SIG-M5 (cell line): ENCODE measurements at places on chromosomes 2 and 18.

- no peak for DNase-seq
Measured at GRCh38 chr2:210756855-210757254, 200.5 kb downstream of the CPS1 start.

DNA sequence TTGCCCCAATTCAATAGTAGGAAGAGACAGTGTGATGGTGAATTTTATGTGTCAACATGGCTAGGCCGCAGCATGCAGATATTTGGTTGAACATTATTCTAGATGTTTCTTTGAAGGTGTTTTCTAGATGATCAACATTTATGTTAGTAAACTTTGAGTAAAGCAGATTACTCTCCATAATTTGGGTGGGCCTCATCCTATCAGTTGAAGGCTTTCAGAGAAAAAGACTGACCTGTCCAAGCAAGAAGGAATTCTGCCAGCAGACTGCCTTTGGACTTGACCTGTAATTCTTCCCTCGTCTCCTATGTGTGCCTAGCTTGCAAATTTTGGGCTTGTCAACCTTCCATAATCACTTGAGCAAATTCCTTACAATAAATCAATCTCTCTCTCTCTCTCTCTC lies 8.3 kb upstream of the GRP start:
- DNase-seq: no peak

GRCh38 chr2:142179686-142180085 lies 48.9 kb upstream of the LRP1B start:
- no peak for DNase-seq

DNA sequence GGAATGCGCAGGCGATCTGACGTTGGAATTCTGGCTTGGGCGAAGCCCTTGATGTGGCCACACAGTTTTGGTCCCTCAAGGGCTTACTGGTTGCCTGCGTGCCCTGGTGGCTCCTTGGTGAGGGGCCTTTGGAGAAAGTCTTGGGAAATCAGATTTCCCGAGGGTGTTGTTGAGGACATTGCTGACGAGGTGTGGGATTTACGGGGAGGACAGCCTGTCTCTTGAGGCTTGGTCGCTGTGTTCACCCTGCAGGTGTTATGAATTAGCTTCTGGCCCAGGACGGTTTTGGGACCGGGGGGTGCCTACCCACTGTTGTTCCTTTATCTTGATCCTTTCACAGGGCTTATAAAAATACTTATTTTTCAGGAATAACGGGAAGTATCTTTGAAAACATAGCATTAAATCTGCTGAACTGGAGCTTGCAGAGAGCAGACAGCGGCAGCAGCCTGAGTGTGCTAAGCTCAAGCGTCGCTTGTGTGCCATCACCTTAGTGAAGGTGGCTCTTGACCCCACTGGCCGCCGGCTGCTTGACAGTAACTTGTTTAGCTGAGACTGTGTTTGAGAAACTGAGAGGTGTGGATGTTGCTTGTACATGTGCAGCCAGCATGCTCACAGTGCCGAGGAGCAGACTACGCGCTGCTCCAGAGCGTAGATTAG lies 4.2 kb downstream of the CTDP1 start:
- no peak for DNase-seq

GRCh38 chr18:45103319-45104048 lies 422.8 kb downstream of the SETBP1 start:
- no peak for DNase-seq

GRCh38 chr2:233938676-233939370 lies 21.6 kb downstream of the TRPM8 start:
- DNase-seq: no peak

DNA sequence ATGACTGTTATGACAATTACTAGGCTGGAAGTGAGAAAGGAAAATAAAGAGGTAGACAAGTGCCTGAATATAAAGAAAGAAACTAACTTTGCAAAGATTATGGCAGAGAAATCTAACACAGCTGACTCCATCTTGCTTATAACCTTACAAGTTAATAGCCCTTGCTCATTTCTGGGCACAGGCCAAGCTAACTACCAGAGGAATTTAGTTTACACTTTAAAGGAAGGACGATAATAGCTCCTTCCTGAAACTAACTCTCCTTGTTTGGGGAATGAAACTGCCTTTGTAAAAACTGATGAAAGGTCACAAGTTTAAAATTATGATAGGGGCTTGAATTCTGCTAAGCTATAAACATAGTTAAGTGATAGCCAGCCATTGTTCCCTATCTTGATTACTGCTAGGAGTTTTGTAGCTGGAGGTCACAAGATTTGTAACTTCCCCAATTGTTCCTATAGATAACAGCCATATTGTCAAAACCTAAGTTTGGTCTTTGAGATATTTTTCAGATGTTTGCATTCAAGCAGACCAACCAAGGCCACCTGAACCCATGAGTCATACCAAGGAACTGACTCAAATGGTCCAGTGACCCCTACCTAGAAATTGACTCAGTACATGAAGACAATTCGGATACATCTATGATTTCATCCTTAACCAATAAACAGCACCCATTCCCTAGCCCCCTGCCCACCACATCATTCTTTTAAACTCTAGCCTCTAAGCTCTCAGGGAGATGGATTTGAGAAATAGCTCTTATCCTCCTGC lies 209.2 kb upstream of the LRATD1 start:
- no peak for DNase-seq

DNA sequence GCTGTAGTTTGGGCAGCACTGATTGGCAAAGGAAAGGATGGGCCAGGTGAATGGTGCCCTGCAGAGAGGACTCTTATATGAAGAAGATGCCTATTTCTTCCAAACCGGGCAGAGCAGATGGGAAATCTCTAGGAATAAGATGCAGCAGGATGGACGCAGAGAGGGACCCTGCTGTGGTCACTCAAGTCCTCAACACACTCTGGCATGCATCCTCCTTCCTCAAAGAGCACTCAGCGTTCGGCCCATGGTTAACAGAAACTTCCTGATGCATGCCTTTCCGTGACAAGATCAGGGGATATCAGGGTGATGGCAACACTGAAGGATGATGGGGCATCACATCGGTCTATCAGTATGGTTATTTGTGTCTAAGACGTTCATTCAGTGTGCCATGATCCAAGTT lies 232.7 kb downstream of the TTC32 start:
- no peak for DNase-seq

GRCh38 chr2:75513616-75514170 lies 47.0 kb downstream of the EVA1A start:
- DNase-seq: no peak

- DNase-seq: peak; percentile 67
Measured at GRCh38 chr18:54261894-54262293, 7.4 kb upstream of the POLI start.

DNA sequence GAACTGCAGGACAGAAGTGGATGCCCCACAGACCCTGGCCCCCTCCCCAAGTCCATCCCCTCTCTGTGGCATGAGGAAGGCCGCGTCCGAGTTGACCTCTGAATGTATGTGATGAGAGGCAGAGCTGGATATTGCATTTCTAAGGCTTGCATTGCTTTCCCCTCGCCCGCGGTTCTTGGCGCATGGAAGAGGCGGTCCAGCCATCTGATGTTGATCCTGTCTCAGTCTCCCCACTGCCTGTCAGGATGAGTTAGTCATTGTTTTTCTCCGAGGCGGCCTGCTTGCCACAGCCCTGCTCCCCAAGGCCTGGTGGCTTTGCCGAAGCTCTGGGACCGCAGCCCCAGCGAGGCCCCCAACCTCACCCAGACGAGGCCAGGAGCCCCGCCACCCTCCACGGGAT lies 88.6 kb downstream of the SMAD7 start:
- no peak for DNase-seq

- no peak for DNase-seq
Measured at GRCh38 chr2:240836781-240837467, 16.9 kb upstream of the KIF1A start.

DNA sequence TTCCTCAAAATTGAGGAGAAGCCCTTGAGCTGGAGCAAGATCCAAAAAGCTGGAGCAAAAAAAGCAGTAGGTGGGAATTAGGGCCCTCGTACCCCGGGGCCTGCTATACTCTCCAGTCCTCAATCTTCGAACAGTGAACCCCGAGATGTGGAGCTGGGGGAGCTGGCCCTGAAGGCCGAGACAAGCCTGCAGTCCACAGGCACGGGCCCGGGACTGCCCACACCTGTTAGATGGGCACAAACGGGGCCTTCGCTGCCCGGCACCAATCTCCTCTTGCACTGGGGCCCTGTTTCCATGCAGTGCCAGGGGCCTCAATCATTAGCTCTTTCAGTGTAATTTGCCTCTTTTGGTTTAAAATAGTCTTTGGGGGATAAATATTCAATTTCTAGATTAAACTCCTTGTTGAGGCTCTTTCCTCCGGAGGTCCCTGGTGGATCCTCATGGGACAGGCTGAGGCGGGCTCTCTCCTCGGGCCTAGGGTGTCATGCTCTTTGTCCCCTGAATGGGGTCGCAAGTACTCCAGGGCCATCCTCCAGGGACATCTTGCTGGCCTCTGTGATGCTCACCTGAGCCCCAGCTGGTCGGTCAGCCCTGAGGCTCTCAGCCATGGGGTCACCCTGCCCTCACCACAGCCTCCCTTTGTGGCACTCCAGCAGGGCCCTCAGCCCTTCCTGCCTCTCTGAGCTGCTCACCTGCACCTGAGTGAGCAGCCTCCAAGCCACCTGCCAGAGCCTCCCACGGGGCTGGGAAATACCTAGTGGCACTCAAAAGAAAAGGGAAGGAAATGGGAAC lies 223.6 kb downstream of the ALPK2 start:
- DNase-seq: no peak

DNA sequence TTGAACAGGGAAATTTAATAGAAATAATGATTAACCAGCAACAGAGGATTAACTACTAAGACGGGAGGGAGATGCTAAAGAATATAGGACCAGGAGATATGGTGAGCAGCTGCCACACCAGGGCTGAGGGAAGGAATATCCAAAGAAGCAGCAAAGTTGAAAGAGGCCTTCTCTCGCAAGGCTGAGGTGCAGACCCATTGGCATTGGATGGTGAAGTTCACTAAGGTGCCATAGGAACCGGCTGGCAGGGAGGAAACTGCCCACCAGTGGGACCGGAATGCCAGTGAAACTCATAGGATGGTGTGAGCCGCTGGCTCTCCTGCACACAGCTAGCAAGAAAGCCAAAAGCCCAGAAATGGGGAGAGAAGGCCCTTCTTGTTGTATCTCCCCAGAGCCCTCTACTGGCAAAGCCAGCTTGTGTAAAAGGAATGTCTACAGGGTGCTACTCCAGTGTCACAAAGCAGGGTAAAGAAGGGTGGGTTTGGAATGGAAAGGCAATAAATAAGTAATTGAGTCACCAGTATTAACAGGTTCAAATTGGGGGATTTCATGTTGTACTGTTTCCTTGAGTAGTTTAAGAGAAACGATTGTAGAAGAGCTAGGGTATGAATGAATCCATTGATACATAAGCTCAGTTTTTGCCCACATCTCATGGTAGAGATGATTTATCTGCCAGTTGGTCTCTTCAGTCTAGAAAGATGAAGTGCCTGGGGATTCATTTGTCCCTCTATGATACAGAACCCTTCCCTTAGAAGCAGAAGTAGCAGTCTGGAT lies 36.0 kb downstream of the FARP2 start:
- no peak for DNase-seq

DNA sequence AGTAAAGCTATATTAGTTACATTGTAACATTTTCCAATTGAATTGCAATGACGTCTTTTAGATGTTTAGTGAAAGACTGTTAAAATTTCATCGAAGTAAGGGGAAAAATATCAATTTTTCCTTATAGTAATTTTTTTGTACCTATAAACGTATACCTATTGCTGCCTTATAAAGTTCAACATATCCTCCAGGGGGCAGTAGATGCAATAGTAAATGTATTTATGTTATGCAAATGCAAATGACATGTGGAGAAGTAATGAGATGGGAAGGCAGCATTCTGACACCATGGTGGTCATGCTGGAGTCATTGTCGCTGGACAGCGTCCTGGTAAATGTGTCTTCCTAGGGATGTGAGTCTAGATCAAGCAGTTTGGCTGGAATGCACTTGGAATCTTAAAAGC lies 38.7 kb downstream of the MSTN start:
- DNase-seq: no peak

- no peak for DNase-seq
Measured at GRCh38 chr2:24209389-24210105, 34.7 kb downstream of the FAM228A start.

- no peak for DNase-seq
Measured at GRCh38 chr18:47772374-47773248, 157.8 kb downstream of the SMAD2 start.

GRCh38 chr2:188963741-188964140 lies 10.4 kb upstream of the COL3A1 start:
- no peak for DNase-seq

- DNase-seq: no peak
Measured at GRCh38 chr18:27797484-27797883, 379.4 kb downstream of the CDH2 start.

GRCh38 chr2:113861740-113862139 lies 28.1 kb upstream of the ACTR3 start:
- DNase-seq: no peak

GRCh38 chr2:506451-506850 lies 170.8 kb downstream of the TMEM18 start:
- DNase-seq: no peak

DNA sequence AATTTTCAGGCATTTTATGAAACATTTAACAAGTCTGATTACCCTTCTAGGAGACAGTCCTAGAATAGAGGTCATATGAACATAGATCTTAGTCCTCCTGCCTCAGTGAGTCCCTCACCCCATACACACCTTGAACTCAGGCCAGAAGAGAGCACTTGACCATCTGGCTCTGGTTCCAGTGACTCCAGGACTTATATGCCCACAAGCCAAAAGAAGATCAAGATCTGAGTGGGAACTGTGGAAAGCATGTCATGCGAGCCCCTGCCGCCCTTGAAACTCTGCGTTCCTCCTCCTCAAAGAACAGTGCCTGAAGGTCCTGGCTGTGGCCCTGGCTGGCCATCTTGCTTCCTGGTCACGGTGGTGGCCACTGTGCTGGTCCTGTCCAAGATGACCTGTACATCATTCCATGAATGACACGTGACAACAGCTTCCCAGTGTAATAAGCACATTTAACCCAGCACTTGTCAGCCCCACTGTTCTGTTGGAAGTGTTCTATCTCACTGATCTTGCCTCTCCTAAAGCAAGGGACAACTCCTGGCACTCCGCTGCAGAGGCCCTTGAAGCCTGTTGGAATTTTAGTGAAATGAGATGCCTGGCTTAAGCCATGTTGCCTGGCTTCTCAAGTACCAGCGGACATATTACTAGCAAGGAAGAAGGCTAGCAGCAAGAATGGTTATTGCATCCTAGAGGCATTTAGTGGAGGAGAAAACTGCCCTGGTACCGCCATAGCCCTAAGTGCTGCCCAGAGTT lies 17.6 kb downstream of the TTC32 start:
- DNase-seq: no peak

DNA sequence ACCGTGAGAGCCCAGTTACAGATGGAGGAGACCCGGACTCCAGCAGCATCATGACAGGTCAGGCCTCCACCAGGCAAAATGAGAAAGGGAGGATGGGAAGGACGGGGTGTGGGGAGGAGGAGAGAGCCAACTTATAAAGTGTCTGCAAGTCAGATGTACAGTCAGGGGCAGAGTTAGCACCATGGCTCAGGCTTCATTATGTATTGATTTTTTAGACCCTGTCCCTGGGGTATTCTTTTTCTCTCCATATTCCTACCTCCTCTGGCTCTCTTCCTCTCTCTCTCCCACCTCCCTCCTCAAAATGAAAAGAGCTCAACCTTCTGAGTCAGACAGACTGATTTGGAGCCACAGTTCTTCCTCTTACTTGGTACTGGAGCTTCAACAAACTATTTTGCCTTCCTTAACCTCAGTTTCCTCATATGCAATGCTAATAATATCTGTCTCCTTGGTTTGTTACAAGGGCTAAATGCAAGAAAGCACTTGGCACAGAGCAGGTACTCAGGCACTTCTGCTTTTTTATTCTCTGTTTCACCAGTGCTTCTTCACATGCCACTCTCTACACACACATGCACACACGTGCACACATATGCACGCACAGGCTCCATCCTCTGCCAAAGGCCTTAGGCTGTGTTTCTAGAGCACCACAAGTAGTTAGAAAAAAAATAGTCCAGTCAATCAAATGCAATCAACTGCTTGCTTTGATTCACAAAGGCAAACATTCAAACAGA lies 92.3 kb upstream of the PKDCC start:
- no peak for DNase-seq
